ENCODE measurements at places on chromosomes 11 and 22.
A peak's percentile ranks its signal among the peaks of the same experiment; 100 is the strongest.

DNA sequence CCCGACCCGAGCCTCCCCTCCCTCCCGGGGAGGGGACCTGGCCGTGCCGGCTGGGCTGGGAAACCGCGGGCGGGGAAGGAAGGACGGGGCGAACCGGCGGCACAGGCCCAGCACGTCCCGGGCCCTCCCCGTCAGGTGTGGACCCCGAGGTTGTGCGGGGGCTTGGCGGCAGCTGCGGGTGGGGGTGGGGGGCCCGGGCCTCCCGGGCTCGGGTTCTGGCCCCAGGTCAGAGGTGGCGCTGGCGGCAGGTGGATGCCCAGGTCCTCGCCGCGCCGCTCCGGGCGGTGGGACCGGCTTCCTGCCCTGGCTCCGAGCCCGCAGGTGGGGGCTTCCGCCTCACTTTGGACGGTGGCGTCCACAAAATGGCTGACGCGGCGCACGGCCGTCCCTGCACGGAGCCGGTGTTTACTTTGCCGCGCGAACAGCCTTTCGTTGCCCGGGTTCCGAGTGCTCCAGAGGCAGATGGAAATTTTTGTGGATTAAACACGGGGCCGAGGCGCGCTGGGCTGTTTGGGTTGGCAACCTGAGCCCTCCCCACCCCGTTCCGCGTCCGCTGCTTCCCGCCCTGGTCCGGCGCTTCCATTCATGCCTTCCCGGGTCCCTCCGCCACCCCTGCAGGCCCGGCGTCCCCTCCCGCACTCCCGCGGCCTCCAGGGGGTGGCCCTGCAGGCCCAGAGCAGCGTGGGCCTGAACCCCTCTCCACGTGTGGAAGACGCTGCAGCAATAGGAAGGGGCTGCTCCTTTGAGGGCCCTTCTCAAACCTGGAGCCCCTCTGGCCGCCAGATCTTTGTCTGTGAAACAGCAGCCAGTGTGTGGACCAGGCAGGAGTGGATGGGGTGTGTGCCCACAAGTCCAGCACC is 92.0 kb upstream of the KCNQ1OT1 start:
- DNase-seq, result no peak

GRCh38 chr11:61480261-61480993 is 28.1 kb upstream of the LRRC10B start:
- DNase-seq, result no peak

DNA sequence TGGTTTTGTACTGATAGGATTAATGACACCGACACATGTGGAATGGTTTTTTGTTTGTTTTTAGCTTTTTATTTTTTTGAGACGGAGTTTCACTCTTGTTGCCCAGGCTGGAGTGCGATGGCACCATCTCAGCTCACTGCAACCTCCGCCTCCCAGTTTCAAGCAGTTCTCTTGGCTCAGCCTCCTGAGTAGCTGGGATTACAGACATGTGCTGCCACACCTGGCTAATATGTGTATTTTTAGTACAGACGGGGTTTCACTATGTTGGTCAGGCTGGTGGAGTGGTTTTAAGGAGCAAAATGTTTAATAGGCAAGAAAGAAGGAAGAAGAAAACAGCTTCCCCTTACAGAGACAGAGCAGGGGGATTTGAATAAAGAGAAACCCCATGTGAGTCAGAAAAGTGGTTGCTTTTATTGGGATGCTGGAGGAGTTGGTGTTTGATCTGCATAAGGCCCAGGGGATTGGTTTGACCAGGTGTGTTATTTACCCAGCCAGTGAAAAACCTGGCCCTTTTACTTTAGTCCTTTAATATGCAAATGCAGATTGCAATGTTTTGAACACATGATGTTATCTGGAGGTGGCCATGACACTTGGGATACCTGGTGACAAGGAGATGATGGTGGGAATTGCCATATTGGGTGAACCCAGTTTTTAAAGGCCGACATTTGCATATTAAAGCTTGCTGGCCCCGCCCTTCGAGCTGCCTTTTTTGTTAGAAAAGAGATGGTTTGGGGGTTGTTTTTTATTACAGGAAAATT is 24.3 kb downstream of the SUSD2 start:
- DNase-seq, result no peak

DNA sequence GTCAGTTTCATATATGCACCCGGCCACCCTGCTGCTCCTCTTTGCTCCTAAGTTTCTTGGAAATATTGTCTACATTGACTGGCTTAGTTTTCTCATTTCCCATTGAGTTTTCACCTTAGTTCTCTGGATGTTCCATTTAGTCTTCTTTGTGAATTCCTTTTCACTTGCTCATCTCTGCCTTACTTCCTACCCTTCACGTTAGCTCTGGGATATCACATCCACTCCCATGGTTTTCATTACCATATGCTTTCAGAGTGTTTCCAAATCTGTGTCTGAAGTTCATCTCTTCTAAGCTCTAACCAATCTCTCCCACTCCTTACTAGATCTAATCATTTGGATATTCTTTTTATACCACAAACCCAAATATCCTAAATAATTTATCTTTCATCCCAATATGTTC is 226.4 kb downstream of the FAM76B start:
- peak; percentile 38 for DNase-seq

GRCh38 chr11:17564687-17565042 is 17.6 kb downstream of the OTOG start:
- DNase-seq, result no peak

GRCh38 chr22:50531962-50532674 is 2.3 kb upstream of the TYMP start:
- DNase-seq, result peak; percentile 75
